Activated naive CD4-positive, alpha-beta T cell treated with anti-CD3 and anti-CD28 coated beads, Interleukin-2, amount 10 ng/mL, durations not matched to agents 7 days and 5 days (primary cell): ENCODE measurements at places on chromosomes 11 and 22.

GRCh38 chr11:104005234-104005855, 31.1 kb upstream of the DDI1 start:
- no peak for DNase-seq

DNA sequence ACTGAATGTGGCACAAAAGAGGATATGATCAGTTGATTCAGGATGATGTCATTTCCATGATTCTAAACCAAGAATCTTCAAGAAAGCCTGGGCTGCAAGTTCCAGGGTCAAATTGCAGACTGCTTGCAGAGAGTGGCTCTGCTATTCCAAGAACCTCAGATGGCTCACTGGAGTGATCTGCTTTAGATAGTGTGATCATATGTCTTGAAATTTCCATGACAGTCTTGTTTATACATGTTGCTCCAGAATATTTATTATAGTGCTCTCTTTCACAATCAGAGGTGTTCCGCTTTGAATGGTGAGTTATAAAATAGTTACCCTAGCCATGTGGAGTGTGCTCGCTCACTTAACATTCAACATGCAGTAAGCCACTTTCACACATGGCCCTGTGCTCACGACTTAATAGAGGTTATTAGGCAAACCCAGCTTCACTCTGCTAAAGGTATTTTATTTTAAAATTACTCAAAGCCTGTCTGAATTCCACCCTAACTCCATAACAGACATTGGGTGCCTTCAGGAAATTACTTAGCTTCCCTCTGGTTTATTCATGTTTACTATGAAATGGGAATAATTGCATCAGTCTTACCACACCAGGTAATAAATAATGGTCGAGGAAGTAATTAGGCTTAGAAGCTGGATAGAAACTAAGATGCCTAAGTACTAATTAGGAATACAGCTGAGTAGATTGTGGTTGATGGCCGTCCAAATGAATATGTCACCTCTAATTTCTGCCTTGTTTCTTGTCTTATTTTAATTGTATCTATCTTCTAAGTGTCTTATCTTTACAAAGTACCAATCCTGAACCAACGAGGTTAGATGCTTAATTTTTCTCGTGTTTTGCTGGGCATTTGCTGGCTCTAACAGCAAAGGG, 187.9 kb downstream of the ETS1 start:
- DNase-seq = no peak

- DNase-seq = no peak
Measured at GRCh38 chr11:8312986-8313385, 49.3 kb upstream of the LMO1 start.

DNA sequence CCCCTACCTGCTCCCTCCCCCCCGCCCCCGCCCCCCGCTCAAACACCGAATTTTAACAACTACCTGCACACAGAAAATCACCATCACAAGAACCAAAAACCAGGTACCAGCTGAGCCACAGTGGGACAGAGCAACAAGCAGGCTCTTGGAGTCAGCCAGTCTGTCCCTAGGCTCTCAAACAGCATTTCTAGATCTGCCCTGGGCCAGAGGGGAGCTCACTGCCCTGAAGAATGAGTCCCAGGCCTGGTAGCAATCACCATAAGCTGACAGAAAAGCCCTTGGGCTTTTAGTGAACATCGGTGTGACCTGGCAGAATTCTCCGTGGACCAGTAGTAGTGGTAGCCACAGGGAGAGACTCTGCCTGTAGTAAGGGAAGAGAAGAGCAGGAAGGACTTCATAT, 58.3 kb downstream of the C11orf87 start:
- no peak for DNase-seq

DNA sequence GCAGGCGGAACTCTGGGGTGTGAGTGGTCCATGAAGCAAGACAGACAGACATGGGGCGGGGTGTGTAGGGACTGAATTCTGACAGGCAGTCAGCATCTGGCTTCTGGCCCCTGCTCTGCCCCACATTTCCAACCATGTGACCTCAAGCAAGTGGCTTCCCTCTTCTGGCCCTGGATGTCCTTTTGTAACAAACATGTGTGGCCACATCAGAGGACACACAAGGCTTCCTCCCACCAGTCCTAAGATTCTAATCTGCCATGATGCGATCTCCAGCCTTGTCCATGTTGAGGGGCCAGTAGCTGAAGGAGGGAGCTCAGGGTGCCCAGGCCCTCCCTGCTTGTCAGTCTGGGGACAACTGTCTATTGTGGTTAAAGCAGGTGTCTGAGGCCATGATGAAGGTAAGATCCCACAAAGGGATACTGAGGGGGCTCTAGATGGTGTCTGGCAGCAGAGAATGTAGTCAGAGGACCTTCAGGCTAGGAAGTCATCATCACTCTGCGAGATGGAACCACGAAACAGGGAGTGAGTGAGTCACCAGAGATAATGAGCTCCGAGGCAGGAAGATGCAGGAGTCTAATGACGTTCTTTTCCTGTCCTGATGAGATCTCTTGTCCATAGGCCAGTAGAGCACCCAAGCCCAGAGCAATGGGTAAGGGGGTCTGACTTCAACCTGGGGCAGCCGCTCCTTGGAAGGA, 27.4 kb downstream of the DRD2 start:
- no peak for DNase-seq

DNA sequence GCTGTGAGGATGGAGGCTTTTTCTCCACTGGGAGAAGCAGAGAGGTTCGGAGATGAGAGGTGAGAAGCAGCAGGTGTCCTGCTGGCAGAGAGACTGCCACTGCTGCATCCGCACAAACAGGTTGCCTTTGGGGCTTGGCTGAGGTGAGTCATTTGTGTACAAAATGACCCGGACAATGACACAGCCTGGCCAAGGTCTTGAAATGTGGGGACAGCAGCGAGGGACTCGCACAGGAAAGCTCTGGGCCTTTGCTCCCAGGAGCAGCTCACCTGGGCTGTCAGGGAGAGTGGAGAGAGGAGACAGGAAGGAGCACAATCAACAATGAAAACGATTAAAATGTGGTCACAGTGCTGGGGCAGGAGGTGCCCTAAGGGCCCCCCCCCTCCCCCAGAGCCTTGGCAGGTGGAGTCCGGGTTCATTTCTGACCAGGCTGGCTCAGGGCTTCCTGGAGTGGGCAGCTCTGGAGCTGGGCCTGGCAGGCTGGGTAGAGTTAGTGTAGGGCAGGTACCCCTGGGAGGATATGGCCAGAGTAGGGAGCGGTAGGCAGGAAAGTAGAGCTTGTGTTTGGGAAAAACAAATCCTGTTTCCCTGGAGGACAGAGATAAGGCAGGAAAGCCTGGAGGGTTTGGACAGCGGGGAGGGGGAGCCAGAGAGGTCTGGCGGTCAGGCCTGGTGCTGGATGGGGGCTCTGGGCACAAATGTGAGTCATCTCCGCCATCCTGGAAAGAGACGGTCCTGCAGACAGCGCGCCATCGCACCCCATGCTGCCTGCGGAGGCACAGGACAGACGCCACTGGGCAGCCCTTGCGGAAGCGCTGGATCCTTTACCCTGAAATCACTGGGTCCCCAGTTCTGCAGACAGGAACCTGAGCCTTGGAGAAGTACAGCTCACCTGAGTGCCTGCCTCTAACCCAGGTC, 37.8 kb upstream of the CELSR1 start:
- DNase-seq = no peak

DNA sequence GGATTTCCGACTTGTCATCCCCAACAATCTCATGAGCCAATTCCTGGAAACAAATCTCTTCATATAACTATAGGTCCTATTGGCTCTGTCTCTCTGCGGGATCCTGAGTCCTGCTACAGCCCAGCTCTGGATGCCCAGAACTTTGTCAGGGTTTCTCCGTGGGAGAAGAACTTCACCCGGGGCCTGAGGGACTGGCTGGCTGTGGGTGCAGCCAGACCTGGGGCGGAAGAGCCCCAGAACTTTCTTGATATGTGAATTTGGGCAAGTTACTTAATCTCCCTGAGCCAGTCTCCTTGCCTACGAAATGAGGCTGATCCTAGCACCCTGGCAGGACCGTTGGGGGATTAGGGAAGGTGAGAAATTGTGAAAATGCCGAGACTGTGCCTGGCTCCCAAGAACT, 6.6 kb upstream of the TRIM29 start:
- no peak for DNase-seq

DNA sequence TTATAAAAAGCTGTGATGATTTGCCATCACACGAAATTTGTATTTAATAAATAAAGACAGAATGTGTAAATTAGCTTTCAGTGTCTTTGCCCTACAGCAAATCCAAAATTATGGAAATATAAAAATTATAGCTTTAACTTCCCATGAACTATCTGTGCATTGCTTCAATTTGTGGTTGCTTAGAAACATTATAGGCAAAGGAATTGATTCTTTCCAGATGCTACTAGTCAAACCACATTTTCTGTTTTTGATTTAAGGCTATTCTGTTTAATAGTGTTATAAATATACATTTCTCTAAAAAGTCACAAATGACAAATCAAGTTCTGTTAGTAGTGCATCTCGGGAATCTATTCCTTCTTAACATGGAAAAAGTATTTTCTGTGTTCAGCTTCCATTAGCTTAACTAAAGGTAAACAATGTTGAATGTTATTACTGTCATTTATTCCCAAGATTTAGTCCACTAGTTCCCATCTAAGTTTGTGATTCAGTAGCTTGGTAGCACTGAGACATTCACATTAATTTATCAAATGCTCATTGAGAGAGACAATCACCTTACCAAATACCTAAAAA, 1086.3 kb upstream of the CCDC90B start:
- DNase-seq = no peak

DNA sequence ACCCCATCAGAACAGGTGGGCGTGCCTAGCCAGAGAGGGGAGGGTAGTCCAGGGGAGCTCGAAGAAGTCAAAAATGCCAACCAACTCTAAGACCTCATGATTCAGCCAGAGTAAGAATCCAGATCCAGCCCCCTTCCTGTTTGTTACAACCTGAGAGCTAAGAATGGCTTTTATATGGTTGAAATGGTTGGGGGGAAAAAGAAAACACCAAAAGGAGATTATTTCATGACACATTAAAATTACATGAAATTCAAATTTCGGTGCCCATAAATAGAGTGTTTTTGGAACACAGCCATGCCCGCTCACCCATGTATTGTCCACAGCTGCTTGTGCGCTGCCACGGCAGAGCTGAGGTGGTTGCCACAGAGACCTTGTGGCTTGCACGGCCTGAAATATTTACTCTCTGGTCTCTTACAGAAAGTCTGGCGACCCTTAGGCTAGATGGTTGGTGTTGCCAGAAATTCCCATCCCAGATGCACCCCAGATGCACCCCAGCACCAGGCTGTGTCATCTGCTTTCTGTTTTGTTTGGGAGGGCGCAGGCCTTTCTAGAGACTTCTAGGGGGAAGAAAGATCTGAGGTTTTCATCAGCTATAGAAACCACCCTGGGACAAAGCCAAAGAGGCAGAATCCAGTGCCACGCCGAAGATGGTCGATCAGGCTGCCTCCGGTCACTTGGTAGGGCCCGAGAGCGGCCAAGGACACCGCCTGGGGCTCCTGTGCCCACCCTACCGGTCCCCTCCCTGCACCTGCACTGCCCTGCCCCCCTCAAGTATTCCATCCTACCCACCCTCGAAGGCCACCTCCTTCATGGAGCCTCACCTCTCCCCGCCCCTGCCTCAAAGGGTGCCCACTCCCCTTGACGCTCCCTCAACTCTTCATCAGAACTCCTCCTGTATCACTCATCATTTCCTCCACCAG, 80.2 kb downstream of the DSCAML1 start:
- DNase-seq = no peak
